ENCODE measurements at places on chromosomes 6 and 20.

- no peak for DNase-seq
These were observed 118.8 kb downstream of the PHACTR3 start for GRCh38 chr20:59723108-59723500.

GRCh38 chr6:30790724-30791383 lies 46.5 kb upstream of the IER3 start:
- DNase-seq, result no peak

DNA sequence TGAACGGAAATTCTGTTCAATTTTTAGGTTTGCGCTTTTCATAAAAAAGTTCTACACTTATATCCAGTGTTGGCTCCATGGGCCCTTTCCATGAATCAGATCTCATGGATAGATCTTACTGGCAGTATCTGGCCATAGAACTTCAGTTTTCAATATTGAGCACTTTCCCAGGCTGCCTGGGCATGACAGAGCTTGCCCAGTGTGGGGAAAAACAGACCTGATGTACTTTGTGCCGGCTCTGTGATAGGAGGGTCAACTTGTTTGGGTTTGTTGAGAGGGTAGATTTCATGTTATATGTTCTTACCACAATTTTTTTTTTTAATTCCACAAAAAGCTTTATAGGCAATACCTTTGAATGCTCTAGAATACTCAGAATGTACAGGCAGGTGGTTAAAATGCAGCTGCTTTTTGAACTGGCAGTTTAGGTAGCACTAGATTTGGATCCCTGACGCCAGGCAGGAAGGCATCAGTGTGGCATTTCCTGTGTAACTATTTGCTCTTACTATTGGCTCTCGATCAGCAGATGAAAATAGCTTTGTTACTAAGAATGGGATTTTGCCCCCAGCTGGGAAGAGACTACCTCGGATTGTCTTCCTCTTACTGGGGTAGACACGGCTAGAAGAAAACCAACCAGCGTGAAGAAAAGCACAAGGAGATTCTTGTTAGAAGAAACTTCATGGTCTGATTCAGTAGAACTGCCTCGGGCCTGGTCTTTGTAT lies 404.9 kb upstream of the SOX4 start:
- DNase-seq, result no peak

DNA sequence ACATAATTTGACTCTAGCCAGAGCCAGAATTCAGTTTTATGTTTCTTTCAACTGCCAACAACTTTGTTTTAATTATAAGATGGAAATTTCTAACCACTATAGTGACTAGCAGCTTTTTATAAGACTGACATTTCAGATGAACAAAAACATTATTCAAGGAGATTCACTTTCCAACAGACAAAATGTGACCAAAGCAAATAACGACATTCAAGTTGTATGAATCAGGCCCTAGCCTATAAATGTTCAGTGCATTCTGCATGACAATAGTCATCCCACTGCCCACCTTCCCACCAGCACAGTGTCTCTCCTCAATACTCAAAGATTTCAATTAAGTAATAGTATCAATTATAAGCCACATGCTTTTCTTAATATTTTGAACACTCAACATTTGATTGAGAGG lies 200.7 kb downstream of the KHDC1L start:
- DNase-seq, result no peak

- no peak for DNase-seq
These were observed 4.1 kb downstream of the TTLL2 start for GRCh38 chr6:167329014-167329413.

DNA sequence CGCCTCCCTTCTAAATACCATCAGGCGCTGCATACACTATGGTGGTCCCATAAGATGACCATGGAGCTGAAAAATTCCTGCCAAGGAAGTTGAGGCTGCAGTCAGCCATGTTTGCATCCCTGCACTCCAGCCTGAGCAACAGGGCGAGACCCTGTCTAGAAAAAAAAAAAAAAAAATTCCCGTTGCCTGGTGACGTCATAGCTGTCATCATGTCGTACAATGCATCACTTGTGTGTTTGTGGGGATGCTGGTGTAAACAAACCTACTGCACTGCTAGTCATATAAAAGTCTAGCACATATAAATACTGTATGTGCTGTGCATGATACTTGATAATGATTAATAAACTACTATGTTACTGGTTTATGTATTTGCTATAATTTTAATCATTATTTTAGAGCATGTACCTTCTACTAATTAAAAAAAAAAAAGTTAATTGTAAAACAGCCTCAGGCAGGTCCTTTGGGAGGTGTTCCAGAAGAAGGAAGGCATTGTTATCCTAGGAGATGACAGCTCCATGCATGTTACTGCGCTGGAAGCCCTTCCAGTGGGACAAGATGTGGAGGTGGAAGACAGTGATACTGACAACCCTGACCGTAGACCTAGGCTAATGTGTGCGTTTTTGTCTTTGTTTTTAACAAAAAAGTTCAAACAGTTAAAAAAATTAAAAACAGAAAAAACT lies 132.6 kb downstream of the BANF2 start:
- no peak for DNase-seq

- DNase-seq, result peak; percentile 33
These were observed 99.6 kb upstream of the COL21A1 start for GRCh38 chr6:56346958-56347357.

DNA sequence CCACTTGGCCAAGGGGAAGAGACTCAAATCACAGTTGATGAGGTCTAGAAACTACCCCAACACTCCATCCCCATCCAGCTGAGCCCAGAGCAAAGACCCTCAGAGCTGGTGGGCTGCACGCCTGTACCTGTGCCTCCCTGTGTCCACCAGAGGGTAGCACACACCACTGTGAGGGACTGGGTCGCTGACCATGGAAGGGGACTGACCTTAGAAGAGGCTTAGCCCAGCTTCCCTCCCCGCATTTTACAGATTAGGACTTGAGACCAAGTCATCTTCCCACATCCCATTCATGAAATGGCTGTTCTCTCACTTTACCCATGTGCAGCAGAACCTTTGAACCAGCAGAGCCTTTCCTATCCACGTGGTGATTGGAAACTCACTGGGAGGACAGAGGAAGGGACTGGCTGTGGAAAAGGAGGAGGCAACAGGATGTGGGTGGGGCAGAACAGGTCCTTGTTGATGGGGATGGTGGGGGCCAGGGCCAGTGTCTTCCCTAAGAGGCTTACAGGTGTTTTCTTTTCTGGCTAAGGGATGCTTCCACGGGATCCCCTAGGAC lies 44.3 kb downstream of the CPXM1 start:
- peak; percentile 48 for DNase-seq

GRCh38 chr6:100065348-100065747 lies 71.3 kb upstream of the MCHR2 start:
- DNase-seq, result no peak

DNA sequence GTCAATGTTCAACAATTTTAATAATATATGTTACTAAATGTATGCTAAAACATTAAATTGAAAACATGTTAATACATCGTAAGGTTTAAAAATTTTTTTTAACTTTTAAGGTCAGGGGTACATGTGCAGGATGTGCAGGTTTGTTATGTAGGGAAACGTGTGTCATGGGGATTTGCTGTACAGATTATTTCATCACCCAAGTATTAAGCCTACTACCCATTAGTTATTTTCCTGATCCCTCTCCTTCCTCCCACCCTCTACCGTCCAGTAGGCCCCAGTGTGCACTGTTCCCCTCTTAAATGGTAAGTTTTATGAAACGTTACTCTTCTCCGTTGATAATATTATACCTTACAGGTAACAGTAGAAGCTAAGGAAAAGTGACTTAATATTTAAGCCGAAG lies 15.8 kb downstream of the PDE7B start:
- DNase-seq, result peak; percentile 70

GRCh38 chr6:7107578-7108195 lies at the start of gene RREB1:
TSS of gene RREB1 (plus strand) at chr6:7107961. CDS start at chr6:7181912, 73,951 bp downstream.
- DNase-seq, result peak; percentile 44

DNA sequence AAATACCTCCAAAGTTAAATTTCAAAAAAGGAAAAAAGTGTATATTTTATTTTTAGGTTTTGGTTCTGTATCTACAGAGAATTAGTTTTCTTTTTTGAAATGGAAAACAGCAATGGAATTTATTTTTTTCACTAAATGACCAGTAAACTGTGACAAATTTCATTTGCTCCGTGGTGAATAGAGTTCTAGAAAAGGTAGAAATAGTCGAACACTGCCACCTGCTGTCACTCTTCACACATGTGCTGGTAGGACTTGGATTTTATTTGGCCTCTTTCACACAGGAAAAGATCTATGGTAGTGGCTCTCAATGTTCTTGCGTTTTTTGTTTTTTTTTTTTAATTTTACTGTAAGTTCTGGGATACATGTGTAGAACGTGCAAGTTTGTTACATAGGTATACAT lies 312.5 kb downstream of the EYA4 start:
- peak; percentile 58 for DNase-seq

- DNase-seq, result no peak
These were observed 53.0 kb upstream of the CST7 start for GRCh38 chr20:24895898-24896658.

GRCh38 chr20:40317156-40317790 lies 371.8 kb downstream of the MAFB start:
- DNase-seq, result no peak

DNA sequence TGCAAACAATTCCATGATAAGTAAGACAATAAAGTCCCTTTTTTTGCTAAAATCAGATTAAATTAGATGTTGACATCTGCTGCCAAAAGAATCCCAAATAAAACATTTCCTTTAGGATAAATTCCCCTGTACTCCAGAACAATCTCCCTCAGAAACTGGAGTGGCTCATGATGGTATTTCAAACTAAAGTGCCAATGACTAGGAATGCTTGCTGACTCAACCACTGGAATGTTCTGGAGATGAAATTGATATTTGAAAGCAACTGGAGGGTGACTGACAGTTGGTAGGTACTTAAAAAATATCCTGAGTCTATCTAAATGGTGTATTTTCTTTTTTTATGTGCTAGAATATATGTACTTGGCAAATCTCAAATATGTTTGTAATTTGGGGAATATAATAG lies 350.1 kb upstream of the TSHZ2 start:
- peak; percentile 10 for DNase-seq

DNA sequence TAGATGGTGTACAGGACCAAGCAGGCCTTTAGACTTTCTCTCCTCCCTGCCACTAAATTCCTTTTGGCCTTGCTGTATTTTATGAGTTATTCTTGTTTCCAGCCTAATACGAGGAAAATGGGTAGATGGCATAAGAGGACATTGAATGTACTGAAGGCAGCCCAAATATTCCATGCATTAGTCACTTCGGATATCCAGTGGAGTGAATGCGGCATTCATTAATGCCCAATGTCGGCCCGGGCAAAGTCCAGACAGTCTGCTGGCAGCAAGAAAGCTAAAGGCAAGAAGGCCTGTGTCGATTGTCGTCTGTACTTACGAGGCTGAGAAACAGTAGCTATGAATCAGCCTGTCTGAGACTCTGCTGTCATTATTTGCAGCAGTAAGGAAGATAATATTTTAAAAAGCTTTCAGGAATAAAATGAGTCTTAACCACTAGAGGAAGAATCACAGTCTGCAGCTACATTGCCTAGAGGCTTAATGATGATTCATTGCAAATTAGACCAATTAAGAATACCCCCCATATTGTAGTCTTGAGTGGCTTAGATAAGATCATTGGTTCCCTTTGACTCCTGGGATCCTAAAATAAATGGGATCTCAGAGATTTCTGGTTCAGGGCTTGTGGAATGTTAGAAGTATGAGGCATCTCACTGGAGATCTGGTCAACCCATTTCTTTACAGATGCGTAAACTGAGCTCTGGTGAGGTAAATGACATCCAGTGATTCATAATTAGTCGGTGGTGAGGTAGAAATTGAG lies 534.1 kb upstream of the JAG1 start:
- DNase-seq, result peak; percentile 47

GRCh38 chr6:16511040-16511660 lies 250.1 kb downstream of the ATXN1 start:
- peak; percentile 66 for DNase-seq

Measured in amniotic epithelial cell (primary cell).